Mesothelial cell of epicardium (in vitro differentiated cells): ENCODE measurements at places on chromosomes 16 and 17.

GRCh38 chr17:75878174-75878998 is at the start of gene TRIM47:
Gene TRIM47 (minus strand): TSS chr17:75878581. CDS start chr17:75878548, 33 bp downstream.
- no peaks in the 10 kb centered on the region for H3K36me3 ChIP-seq
- no peak within 1 kb of the TSS for H3K27ac ChIP-seq
- peak within 1 kb of the TSS; percentile 64 for H3K4me3 ChIP-seq
- peaks cover 72% of the 10 kb centered on the region for H3K27me3 ChIP-seq

GRCh38 chr17:57490890-57491289 is 234.6 kb downstream of the MSI2 start:
- no peak overlapping the region for H3K27ac ChIP-seq
- no peaks in the 10 kb centered on the region for H3K27me3 ChIP-seq
- H3K4me3 ChIP-seq, result no peak overlapping the region
- H3K4me1 ChIP-seq, result peaks cover 40% of the 10 kb centered on the region

DNA sequence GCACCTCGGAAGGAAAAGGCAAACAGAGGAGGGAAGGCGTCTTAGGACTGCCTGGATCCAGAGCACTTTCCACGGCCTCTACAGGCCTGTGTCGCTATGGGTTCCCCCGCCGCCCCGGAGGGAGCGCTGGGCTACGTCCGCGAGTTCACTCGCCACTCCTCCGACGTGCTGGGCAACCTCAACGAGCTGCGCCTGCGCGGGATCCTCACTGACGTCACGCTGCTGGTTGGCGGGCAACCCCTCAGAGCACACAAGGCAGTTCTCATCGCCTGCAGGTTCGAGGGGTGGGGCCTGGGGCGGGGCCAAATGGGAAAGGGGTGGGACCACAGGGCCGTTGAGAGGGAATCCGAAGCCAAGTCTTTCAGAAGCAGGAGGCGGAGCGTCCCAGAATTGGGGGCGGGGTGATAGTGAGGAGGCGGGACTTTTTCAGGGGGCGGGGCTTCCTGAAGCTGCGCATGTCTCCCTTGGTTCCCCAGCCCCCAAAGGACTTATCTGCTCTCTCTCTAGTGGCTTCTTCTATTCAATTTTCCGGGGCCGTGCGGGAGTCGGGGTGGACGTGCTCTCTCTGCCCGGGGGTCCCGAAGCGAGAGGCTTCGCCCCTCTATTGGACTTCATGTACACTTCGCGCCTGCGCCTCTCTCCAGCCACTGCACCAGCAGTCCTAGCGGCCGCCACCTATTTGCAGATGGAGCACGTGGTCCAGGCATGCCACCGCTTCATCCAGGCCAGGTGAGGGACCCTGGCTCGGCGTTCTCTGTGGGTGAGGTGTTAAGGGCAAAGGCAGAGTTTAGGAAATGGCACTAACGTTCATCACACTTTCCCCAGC is 939 bp downstream of the BCL6B start:
- peak overlapping the region; percentile 37 for H3K4me3 ChIP-seq
- peak; percentile 80 for DNase-seq
- H3K36me3 ChIP-seq, result no peaks in the 10 kb centered on the region
- H3K27me3 ChIP-seq, result peaks cover 57% of the 10 kb centered on the region

GRCh38 chr16:85350973-85351372 is 238.7 kb upstream of the CIBAR2 start:
- H3K36me3 ChIP-seq, result no peaks in the 10 kb centered on the region
- peak; percentile 73 for DNase-seq
- peak overlapping the region; percentile 2 for H3K4me3 ChIP-seq
- H3K4me1 ChIP-seq, result peaks cover 70% of the 10 kb centered on the region
- H3K27ac ChIP-seq, result peak overlapping the region; percentile 87
- H3K27me3 ChIP-seq, result no peaks in the 10 kb centered on the region

- peak overlapping the region; percentile 87 for H3K27ac ChIP-seq
- no peak overlapping the region for H3K4me3 ChIP-seq
- no peaks in the 10 kb centered on the region for H3K27me3 ChIP-seq
- H3K36me3 ChIP-seq, result peaks cover 22% of the 10 kb centered on the region
- peaks cover 20% of the 10 kb centered on the region for H3K4me1 ChIP-seq
Measured at GRCh38 chr16:67571981-67572431, 9.7 kb downstream of the CTCF start.
